GM04503 (cell line): ENCODE measurements at places on chromosomes 2 and 18.

GRCh38 chr2:175468431-175469098 is 287.1 kb upstream of the ATP5MC3 start:
- no peak for DNase-seq

GRCh38 chr2:8412586-8412985 is 269.3 kb upstream of the ID2 start:
- peak; percentile 68 for DNase-seq

DNA sequence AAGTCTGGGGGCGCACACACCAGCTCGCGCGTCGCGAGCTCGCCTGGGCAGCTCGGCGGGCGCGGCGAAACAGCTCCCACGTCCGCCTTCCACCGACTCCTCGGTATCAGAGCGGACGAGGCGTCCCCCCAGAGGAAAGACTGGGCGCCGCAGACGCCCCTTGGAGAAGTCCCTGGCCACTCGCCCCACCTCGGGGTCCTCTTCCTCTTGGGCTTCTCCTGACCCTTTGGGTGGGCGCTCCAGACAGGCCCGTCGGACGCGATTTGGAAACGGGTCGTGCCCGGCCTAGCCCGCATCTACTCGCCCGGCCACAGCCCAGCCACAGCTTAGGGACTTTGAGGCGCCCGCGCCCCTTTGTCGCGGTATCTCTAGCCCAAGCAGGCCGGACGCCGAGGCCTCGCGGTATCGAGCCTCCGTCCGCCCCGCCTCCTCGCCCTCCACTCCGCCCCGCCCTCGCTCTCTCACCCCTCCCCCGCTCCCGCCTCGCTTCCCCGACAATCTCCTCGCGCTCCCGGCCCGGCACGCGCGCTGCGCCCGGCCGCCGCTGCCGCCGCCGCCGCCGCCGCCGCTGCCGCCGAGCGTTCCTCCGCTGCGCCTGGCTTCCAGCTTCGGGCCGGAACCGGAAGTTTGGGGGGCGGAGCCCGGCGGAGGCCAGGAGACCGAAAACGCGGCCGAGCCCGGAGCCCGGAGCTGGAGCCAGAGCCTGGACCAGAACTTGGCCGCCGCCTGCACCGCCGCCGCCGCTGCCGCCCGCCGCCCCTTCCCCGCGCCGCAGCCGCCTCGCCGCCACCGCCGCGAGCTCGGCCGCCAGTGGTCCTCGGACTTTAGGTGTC is 749 bp upstream of the ACVR2A start:
- DNase-seq = no peak

- DNase-seq = no peak
Observed at GRCh38 chr2:144943293-144943941, 423.5 kb upstream of the ZEB2 start.

DNA sequence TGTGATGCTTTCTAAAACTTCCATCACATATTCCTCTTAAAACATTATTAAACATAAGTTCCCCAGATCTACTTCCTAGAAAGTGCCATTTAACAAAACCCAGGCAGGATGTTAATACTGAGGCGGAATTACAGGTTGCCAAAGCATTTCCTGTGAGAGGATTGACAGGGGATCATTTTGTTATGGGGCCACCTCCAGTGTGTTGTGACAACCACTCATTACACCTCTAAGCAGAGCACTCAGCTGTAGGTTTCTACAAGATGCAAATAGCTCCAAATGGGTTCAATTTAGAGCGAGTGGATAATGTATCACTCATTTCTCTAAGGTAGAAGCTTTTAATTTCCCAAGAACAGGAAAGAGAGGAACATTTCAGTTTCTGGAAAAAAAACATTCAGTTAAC is 1429.5 kb upstream of the ACVR2A start:
- no peak for DNase-seq

- DNase-seq = no peak
Observed at GRCh38 chr2:109147405-109147804, 18.4 kb downstream of the SH3RF3 start.

DNA sequence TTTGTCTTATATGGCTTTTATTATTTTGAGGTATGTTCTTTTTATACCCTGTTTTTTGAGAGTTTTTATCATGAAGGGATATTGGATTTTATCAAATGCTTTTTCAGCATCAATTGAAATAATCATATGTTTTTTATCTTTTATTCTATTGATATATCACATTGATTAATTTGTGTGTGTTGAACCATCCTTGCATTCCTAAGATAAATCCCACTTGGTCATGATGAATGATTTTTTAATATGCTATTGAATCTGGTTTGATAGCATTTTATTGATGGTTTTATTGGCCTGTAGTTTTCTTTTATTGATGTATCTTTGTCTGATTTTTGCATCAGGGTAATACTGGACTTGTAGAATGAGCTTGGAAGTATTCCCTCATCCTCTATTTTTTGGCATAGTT is 160.3 kb downstream of the PLCL1 start:
- DNase-seq = no peak

- DNase-seq = peak; percentile 84
Observed at GRCh38 chr2:133674433-133675331, 106.4 kb upstream of the NCKAP5 start.

DNA sequence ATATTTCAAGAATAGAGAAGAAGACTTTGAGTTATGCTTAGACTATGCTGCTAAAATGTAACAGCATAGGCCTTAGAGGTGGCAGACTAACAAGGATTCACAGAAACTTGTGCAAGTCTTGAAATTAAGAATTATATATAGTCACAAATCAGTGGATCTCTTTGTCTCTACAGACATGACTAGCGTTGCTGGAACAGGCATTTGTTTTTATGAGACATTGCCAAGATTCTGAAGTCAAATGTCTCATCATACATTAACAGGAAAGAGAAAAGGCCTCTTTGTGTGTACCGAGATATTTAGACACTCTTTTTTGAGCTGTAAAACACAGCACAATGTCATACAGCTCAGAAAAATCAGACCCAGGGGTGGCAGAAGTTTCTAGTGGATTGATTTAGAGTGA is 207.1 kb downstream of the TMX3 start:
- DNase-seq = no peak

- no peak for DNase-seq
Observed at GRCh38 chr18:27879540-27879939, 297.4 kb downstream of the CDH2 start.

- no peak for DNase-seq
Observed at GRCh38 chr2:30157616-30158015, 10.8 kb downstream of the YPEL5 start.

GRCh38 chr2:60551240-60552077 is 2.0 kb downstream of the BCL11A start:
- DNase-seq = no peak

DNA sequence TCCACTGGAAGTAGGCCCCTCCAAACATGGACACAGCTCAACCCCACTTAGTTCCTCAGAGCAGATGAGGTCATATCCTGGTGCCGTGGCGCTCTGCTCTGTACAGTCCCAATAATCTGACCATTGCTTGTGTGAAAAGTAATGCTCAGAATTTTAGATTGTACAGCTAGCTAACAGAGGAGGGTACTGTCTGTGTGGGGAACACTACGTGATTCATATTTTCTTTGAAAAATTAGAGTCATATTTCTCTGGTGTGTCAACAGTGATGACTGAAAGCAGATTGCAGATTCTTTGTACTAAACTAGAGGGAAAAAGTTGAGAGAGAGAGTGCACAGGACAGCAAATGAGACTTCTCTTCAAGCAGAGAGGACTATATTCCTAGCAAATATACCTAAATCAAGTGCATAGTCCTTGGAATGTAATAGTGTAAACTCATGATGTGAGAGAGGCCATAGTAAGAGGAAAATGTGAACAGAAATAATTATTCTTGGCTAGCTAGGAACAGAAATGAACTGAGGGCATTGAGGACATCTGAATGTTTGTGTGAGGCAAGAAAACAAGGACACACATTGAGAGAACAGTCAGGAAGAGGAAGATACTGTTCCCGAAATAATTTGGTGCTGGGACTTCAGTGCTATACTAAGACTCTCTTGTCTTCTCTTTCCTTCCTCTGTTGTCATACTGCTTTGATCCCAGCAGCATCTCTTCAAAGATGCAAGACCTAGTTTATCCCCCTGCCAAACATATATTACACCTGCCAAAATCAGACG is 157.0 kb upstream of the RND3 start:
- no peak for DNase-seq

GRCh38 chr2:188079196-188079595 is 212.5 kb upstream of the GULP1 start:
- peak; percentile 88 for DNase-seq

GRCh38 chr2:30096451-30096850 is 50.4 kb upstream of the YPEL5 start:
- no peak for DNase-seq

DNA sequence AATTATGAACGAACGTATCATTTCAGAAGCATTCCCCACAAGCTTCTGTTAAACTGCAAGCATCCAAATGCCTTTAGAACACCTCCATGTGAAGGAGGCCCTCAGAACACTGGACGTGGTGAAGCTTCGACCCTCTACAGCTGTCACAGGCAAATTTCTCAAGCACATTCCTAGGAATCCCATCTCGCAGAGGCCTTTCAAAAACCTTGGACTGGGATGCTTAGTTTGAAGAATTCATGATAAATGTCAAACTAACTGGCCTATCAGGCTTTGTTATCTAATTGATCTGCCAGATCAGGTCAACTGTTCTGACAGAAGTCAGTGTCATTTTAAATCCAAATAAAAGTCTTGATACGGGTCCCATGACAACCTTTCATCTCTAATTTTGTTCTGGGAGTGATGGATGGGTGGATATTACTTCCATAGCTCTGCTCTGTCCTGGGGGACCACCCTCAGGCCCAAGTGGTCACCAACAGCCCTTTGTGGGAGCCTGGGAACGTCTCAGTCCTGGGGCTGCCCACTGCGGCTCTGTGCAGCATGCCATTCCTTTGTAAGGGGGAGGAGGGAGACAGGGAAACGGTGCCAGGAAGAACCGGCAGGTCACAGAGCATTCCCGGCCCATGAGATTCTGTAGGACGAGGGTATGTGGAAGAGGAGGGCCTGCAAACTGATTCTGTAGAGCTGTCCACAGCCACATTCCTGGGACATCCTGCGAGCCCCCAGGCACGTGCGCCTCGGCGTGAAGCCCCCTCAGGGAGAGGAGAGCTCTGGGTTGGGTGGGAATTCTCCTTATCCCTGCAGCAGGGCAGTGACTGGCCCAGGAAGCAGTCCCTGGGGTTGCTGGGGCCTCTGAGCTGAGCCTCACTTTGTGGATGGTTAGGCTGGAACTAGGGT is 59.1 kb upstream of the PXDN start:
- DNase-seq = no peak

- DNase-seq = no peak
Observed at GRCh38 chr18:46764586-46764985, 7.7 kb upstream of the ST8SIA5 start.

DNA sequence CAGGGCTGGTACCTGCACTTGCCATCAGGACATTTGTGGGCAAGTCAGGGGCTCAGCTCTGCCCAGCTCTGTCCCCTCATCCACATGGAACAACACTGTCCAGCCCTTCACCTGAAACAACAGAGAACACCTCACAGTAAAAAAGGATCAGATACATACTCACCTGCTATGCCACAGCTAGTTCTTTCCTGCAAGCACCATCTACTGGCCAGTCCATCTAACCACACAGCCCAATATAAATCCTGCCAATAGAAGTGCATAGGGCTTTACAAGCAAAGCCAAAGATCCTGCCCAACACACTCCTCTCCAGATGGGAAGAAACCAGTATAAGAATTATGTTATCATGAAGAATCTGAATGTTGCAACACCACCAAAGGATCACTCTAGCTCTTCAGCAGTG is 52.2 kb upstream of the GALNT13 start:
- no peak for DNase-seq

DNA sequence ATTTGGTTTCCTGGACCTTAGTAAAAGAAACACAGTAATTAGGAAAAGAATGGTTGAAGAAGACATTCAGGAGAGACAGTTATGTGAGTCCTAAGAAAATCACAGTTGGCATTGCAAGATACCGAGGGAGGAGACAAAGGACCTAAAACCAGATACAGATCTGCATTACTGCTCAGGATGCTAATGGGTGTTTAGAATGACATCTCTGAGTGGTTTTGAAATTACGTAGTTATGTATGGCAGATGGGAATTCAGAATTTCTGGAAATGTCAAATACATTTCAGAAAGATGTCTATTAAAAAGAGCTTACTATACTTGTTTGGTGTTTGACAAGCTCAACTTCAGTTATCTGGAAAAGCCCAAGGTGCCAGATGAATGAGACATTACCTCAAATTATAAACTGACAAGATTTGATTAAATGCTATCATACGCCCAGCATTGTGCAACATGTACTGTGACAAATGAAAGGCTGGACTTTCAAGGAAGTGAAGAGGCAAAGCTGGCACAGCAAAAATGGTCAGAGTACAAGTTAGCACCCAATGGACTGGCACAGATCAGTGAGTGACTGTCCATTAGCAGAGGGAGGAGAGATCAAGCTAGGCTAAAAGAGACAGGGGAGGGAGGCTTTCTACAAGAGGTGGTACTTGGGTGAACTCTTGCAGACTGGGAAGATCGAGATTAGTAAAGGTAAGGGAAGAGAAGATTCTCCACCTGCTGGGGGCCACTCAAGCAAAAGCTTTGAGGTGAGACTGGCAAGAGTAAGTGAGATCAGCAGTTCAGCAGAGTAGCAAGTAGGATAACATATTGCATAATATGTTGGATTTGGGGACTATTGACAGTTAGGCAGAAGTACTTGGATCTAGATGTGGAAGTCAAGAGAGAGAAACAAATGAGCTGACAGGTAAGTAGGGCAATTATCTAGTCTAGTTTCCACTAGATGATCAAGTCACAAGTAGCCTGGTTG is 168.9 kb downstream of the CYRIA start:
- DNase-seq = no peak

DNA sequence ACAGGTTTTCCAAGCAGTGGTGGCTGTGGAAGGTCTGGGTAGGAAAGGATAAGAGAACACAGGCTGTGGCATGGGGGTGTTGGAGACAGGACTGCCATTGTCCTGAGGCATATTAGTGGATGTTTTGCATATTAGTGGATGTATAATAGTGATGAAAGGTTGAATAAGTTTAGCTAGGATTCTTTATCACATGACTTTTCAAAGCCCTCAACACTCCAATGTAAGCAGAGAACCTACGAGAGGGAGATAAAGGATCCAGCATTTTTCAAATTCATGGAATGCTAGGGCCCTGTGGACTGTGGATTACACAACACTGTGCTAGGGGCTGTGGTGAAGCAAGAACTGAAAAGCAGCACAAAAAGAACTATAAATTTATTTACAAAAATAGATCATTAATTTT is 63.2 kb downstream of the POLE4 start:
- peak; percentile 63 for DNase-seq

GRCh38 chr18:7319161-7319560 is 88.3 kb downstream of the LRRC30 start:
- no peak for DNase-seq
